ENCODE measurements at places on chromosomes 3 and 15. TPM values are rescaled to one million over a fixed set of nuclear protein-coding genes. Genes with fewer than 3 reads are reported as not detected.

The MEGF11 gene
- 1.0 TPM for total RNA-seq

GRCh38 chr15:88275804-88276203 is 19.3 kb upstream of the NTRK3 start:
- DNase-seq, result no peak

GRCh38 chr3:168844472-168844871 is 748.7 kb upstream of the GOLIM4 start:
- no peak for DNase-seq

DNA sequence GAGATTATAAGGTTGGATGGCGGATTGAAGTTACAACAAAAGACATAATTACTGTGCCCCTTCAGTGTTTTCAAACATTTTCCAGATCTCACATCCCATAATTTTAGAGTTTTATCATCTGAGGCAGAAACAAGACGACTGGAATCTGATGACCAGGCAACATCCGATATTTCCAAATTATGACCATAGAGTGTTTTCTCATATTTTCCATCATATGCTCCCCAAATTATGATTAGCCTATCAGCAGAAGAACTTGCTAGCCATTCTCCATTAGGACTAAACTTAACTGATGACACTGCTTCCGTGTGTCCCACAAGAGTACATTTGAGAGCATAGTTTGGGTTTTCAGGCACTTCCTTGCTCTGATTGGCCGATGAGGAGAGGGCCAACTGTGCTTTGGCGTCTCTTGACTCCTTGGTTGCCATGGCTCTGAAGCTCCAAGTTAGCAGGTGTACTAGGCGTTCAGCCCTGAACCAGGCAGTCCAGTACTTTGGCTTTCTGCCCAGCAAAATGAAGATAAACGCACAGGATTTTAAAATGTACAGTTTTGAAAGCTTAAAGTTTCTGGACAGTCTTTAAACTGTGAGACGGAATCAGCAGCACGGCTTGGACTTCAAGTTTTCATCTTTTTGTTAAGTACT is 638 bp downstream of the WDR5B start:
- DNase-seq, result no peak

The SEMA5B gene
- total RNA-seq, result 57.3 TPM

The AGBL1 gene
- total RNA-seq, result 0.05 TPM

DNA sequence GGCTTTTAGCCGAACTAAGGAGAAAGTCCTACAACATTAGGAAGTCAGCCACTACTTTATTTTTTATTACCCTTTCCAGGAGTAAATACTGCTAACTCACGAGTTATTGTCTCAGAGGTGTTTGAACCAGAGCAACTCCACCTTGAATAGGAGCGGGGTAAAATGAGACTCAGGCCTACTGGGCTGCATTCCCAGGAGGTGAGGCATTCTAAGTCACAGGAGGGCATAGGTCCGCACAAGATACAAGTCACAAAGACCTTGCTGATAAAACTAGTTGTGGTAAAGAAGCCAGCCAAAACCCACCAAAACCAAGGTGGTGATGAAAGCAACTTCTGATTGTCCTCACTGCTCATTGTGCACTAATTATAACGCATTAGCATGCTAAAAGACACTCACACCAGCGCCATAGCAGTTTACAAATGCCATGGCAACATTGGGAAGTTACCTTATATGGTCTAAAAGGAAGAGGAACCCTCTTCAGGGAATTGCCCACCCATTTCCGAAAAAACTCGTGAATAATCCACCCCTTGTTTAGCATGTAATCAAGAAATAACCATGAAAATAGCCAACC is 555.9 kb downstream of the IGSF11 start:
- no peak for DNase-seq

DNA sequence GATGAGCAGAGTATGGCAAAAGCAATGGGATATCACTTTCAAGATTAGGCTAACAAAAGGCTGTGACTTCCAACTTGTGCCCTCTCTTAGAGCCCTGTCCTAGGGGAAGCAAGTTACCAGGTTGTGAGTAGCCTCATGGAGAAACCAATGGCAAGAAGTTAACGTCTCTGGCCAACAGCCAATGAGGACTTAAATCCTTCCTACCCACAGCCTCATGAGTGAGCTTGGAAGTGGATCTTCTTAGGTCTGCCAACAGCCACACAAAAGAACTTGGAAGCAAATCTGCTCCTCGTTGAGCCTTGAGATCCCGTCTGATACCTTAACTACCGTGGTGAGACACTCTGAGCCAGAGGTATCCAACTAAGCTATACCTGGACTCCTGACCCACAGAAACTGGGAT is 5.7 kb downstream of the NME9 start:
- DNase-seq, result no peak
